ENCODE measurements at places on chromosomes 12 and 14.

DNA sequence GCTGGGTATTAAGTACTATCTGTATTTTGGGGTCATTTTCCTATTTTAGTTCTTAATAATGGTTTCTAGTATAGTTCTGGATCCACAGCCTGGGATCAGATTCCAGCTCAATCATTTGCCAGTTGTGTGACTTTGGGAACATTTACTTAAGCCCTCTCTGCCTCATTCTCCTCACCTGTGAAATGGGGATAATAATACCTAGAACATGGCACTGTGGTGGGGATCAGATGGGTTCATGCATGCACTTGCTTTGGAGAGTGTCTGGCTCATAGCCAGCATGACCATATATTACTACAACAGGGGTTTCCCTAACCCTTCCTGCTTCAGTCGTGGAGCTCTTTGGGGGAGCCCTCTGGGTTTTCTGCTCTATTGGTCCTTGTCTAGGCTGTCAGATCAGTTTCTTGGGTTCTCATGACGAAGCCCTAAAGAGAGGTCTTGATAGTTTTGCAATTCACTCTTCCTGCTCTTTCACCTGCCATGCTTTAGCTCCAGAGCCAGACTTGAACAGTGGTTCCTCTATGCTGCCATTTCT, 34.1 kb upstream of the SMOC1 start:
- no peak for DNase-seq

GRCh38 chr12:110896559-110896958, 23.8 kb downstream of the MYL2 start:
- DNase-seq: no peak

GRCh38 chr12:89156862-89157262, 195.4 kb downstream of the DUSP6 start:
- DNase-seq: no peak

- no peak for DNase-seq
These were observed 129.9 kb downstream of the CPNE8 start for GRCh38 chr12:38775457-38775856.

DNA sequence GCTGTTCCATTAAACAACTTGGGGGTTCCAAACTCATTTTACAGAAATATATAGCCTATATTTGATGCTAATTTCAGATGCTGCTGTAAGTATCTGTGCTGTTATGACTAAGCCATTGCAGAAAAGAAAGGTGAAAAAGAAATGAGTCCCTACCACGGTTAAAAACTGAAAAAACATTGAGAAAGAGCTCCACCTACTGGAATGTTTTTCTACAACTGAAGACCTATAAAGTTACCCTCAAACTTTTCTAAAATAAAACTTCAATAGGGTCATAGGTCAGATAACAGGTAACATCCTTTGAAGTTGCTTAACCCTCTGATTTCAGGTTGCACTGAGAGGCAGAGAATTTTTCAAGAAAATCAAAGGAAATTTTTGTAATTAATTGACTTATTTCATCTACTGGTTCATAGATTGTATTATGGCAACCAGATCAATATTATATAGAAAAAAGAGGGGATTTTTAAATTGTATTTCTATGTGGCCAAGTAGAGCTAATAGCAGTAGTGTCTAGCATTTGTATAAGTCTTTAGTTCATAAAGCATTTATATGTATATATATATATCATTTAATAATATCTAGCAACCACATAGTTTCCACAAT, 279.9 kb downstream of the RPS29 start:
- DNase-seq: no peak

- no peak for DNase-seq
These were observed 51.1 kb downstream of the EFCAB11 start for GRCh38 chr14:89903340-89903952.

- DNase-seq: no peak
These were observed 6.0 kb upstream of the SLC22A17 start for GRCh38 chr14:23358553-23359166.

DNA sequence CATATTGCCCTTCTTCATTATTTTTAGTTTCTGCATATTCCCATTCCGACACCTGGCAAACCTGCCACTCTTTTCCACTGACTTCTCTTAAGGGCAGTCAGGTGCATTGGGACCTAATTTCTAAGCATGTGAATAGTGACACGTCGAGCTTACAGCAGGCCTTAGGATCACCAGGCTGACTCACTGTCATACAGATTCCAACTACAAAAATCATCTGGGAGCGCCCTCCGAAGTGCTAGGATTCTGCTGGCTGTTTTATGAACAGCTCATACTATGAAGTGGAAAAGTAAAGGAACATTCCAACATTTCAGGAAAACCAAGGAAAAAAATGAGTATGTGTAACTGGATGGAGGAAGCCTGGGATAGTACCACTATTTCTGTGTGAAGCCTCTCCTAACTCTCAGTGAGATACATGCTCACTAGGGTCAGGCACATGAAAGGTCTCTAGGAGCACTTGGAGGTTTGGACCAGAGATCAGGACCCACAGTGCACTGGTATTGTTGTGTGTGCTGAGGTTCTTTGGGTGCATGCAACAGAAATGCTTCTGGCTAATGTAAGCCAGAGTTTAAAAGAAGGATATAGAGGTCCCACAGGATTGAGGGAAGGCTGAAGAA, 257.4 kb downstream of the ZFP36L1 start:
- no peak for DNase-seq

DNA sequence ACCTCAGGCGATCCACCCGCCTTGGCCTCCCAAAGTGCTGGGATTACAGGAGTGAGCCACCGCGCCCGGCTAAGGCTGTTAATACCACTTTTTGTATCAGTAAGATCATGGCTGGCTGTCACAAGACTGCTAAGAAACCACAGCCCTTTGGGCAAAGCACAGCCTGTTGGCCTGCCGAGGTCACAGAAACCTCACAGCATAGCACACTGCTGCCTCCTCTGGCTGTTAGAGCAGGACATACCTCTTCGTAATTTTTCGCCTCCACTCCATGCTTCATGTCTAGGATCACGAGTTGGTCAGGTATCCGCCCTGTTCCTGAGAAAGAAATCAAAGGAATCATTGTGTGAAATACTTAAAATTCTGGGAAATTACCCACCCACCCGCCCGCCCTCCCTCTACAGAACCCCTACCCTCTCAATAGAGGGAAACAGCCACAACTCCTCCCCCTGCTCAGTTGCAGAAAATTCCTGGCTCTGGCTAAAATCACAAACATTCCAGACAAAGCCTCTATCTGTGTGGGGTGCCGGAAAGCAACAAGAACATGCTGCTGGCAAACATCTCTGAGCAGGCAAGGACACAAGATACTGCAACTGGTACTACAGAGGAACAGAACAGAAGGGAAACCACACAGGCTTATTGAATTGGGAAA, 20.7 kb upstream of the NEK9 start:
- DNase-seq: no peak

- no peak for DNase-seq
These were observed 11.8 kb downstream of the BAG5 start for GRCh38 chr14:103550451-103551337.

DNA sequence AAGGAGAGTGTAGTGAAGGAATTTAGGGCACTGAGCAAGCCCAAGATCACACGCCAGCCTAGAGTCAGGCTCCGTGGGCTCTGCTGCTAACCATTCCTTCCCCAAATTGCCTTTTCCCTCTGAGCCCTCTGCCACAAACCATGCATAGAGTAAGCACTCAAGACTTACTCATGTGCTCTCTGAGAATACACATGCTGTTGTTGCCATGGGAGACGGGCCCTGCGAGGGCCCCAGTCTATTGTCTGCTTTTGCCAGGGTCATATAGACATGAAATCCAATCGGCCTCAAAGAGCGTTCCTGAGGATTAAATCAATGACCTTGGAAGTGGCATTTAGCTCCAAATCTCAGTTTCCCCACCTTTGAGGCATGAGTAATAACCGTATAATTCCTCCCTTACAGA, 48.7 kb upstream of the WSCD2 start:
- DNase-seq: no peak

DNA sequence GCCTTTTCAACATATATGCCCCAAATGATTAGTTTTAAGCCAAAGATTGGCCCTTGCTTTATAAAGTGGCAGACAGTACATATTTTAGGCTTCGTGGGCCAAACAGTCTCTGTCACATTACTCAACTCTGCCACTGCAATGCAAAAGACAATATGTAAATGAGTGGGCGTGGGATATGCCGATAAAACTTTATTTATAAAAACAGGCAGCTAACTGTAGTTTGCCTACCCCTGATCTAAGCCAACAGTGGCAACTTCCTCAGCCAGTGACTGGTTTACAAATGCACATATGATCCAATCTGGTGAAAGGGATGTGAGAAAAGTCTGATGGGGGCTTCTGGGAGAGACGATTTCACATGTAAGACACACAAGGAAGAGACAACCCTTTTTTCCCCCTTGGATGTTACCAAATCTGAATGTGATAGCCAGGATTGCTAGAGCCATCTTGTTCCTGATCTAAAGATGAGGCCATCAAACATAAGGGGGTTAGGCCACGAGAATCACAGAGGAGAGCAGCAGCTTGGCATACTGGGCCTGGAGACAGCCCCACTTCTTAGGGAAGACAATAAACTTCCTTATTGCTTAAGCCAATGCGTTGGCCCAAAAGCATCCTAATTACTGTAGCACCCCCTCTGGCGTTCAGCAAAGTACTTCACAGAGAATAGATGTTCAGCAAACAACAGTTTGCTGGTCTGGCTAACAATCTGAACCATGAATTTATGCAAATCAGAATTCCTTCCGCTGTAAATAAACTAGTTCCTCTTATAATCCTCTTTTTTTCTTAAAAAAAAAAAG, 75.2 kb upstream of the TMCC3 start:
- DNase-seq: no peak

DNA sequence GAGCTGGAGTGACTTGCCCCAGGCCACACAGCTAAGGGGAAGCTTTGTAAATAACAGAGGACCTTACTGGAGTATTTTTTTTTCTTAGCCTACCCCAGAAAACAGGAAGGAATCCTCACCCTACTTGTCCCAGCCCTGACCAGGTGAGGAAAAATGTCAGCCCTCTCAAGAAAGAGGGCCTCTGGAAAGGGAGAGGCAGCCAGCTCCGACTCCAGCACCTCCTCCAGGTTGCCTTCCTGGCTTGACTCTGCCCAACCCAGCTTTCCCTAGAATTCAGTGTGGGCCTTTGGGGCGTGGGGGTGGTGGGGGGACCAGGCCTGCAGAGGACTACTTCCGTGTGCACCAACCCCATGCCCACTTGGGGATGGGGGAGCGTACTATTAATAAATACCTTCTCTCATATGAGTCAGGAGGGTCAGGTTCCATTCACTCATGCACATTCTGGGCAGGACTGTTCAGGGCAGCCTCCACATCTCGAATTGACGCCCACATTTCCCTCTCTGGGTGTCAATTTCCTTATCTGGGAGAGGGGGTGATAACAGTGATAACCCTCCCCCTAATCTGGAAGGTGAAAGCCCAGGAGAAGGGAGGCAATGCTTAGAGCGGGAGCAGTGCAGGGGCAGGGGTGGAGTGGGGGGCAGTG, 5.2 kb downstream of the RHOF start:
- DNase-seq: no peak

GRCh38 chr14:56514663-56515371, 64.8 kb upstream of the TMEM260 start:
- DNase-seq: no peak

- no peak for DNase-seq
These were observed 142.3 kb upstream of the ARHGAP5 start for GRCh38 chr14:31934767-31935266.

DNA sequence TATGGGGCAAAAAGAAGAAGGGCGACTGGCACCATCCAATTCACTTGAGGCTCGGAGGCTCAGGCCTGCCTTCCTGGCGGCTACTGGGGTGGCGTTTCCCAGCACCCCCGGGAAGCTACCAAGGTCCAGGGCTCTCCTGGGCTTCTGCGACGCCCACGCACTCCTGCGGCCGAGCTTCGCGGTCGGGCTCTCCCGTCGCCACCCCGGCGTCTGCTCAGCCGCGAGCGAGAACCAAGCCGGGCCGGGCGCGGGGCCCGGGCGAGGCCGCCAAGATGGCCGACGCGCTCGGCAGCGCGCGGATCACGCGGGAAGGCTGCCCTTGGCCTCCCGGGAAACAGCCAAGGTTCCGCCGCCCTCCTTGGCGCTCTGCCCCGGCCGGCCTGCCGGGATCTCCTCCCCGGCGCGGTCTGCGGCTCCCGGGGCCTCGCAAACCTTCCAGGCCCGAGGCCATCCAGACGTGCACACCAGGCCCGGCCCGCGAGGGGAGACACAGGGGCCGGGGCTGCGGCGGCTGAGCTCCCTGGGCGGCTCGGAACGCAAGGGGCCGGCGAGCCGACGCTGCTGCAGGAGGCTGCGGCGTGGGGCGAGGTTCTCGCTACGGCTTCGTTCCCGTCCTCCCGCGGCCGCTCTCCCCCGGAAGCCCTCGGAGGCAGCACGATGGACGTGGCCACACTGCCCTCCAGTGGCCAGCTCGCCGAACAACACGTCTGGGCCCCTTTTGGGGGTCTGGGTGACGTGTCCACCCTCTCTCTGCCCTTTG, 23.5 kb upstream of the ZFP36L1 start:
- DNase-seq: peak; percentile 87

DNA sequence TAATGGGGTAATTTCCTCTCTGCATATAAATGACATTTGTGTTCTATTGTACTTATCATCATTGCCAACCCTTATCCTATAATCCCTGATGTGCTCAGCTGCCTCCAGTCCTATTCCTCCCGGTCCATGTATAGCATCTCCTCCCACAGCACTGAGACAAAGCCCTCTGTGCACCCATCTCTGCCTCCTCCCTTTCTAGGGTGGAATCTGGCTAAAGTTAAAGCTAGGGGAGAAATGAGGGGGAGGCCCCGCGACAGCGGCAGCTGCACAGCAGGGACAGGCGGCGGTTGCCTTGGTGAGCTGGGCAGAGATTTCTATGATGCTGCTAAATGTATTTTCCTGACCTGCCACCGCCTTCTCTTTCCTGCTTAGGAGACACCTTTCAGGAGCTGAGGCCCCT, 12.8 kb upstream of the ZDHHC22 start:
- no peak for DNase-seq

DNA sequence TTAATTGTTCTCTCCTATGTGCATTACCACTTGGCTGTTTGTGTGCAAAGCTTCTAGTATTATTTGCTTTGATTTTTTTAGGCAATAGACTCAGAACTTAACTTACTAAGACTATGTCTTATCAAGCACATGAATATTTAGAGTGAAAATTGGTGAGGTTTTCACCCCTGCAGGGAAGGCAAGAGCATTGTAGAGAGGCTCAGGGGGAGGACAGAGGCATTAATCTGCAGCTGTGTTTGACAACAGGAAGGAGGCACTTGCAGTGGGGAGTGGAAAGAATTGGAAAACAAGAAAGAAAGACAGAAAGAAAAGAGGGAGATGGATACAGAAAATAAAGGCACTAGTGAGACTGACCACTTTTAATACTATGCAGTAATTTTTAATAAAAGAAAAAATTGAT, 431.6 kb downstream of the PDZRN4 start:
- DNase-seq: no peak

DNA sequence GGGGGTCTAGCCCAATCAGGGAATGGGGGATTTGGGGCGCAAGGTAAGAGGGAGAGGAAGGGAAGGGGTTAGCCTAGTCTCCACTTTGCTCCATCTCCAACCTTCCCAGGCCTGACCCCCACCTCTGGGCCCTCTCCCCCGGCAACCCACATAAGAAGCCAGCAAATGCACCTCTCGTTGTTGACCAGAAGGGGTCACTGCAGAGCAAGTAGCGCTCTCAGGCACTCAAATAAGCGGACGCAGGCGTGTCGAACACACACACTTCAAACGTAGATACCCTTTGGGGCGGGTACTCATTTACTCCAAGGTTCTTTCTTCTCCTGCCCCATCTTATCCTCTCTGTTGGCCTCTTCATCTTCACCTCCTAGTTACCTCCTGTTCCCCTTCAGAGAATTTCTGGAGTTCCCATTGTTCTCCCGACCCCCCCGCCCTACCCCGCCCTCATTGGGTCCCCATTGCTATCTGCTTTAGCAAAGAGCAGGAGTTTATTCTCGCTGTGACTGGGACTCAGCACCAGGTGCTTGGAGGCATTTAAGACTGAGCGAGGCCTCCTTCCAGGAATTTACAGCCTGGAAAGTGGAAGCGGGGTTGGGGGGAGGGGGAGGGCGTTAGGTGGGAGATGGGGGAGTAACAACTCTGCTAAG, 1.5 kb upstream of the SRRM4 start:
- DNase-seq: no peak
